ENCODE measurements at places on chromosomes 3 and 15.

DNA sequence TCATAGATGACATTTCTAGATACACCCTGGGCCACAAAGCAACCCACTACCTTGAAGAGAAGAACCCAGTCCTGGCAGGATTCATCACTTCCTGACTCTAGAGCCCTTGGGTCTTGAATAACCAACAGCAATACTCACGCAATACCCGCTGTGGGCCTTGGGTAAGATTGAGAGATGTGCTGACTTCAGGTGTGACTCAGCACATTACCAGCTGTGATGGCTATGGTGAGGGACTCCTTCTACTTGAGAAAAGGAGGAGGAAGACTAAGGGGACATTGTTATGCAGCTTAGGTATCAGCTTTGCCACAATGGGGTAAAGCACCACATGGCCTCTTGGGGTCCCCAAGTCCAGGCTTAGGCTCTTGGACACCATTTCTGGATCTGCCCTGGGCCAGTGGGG lies 14.9 kb downstream of the C3orf33 start:
- DNase-seq: no peak

DNA sequence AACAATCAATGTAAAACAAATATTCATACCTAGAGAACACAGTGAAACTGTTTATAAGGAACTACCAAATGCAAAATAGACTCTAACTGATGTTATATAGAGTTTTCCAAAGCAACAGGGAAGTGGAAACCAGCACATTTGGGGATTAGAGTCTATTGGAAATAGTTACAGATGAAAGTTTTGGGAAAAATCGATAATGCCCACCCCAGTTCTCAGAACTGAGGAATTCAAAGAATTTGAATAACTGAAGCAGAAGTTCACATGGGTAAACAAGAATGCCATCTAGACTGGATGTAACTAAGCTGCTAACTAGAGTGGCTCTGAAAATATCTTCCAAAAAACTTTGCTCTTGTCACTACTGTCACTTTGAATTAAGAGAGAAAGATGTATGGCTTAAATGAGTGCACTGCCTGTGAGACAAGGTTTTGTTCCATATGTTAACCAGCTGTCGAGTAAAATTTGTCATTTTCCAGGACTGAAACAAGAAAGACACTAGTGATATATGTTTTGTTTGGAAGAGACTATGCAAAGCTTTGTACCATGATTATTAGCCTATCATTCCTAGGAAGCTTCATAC lies 9.2 kb upstream of the DENND4A start:
- DNase-seq: no peak

DNA sequence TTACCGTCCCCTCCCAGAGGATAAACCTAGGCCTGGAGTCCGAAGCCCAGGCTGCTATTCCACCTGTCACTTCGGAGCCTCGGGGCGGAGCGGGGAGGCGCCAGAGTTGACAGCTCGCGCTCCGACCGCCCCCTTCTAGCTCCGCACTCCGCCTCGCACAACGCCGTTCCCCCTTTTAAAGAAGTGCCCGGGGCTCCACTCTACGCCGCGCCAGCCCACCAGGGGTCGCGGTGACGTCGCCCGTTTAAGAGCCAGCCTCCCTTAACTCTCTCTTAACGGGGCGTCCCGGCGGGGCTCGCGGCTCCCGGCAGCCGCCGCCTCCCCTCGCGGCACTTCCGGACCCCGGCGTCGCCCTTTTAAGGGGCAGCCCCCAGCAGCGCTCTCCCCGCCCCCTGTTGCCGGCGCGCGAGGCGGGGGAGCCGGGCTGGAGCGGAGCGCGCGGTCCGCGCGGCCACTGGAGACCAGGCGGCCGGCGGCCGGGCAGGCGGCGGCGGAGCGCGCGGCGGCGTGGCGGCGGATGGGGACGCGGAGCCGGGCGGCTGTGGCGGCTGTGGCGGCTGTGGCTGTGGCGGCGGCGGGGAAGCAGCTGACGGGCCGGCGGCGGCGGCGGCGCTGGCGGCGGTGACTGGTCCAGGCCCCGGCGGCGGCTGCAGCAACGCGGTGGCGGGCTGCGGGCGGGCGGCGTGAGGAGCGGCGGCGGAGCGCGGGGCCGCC lies at the start of gene INAFM2:
Gene INAFM2, plus strand, starts transcription at position 454 of the 714 bp plus-strand sequence. CDS start 364 bp downstream, outside the sequence.
- peak; percentile 84 for DNase-seq

- no peak for DNase-seq
Observed at GRCh38 chr15:45612790-45613415, 21.9 kb upstream of the SQOR start.

GRCh38 chr3:127363171-127363570 lies 75.3 kb upstream of the PRR20G start:
- DNase-seq: no peak

DNA sequence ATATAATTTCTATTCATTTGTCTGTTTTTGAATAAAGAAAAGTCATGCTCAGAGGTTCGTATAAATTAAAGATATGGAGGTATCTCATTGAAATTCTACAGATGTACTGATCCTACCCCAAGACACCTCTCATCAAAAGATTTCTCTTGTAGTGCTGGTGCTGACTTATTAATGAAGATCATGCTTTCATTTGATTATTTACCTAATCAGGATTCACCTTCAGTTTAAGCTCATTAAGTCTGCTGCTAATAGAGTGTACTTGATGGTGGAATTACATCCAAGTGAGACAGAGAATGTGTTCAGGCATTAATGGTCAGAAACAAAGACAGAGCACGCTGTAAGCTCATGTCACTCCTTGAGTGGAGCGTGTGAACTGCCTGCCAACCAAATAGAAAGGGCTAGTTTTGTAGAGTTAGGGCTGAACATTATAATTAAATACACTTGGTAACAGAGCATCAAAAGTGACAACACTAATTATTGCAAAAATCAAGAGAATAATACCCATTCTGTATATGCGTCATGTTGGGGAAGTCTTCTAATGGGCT lies 45.5 kb downstream of the KBTBD12 start:
- DNase-seq: no peak

DNA sequence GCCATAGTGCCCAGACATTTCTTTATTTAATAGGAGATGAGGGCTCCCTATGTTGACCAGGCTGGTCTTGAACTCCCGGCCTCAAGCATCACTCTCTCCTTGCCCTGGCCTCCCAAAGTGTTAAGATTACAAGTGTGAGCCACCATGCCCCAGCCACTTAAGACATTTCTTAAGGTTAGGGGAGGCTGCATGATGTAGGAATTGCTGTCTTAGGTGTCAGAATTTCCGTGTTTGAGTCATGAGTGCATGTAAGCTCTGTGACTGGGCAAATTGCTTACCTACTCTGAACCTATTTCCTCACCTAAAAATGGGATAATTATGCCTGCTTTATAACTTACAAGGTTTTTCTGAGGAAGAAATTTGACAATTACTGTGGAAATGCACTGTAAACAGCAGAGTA lies 34.2 kb upstream of the SIAH2 start:
- DNase-seq: no peak

GRCh38 chr3:190912736-190913135 lies 50.2 kb upstream of the GMNC start:
- DNase-seq: no peak

DNA sequence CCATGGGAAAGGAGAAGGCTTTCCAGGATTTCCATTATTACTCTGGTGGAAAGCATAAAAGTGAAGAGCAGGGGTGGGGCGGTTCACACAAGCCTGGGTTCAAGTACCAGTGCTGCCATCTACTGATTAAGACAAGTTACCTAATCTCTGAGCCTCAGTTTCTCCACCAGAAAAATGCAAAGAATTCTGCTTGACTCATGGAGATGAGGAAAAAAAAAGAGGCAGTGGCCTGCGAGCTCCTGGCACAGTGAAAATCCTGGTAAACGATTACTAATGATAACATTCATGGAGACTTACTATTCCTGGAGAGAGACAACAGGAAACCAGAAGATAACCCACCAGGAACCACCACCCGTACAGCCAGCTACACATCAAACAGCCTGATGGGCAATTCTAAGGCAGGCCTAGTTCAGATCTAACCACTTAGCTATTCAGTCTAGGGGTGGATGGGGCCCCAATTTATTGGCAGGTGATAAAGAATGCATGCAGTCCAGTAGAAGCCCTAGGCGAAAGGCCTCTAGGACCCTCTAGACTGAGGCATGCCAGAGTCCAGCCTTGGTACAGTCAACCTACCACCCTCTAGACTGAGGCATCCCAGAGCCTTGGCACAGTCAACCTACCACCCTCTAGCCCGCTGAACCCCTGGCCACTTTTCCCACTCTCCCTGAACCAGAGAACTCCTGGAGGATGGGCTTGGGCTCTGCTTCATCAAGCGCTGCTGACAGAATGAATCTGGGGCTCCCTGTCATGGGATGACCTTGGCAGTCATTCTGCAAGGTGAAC lies 2.5 kb downstream of the AMOTL2 start:
- no peak for DNase-seq

GRCh38 chr3:128187495-128187894 lies 34.2 kb downstream of the EEFSEC start:
- DNase-seq: no peak

DNA sequence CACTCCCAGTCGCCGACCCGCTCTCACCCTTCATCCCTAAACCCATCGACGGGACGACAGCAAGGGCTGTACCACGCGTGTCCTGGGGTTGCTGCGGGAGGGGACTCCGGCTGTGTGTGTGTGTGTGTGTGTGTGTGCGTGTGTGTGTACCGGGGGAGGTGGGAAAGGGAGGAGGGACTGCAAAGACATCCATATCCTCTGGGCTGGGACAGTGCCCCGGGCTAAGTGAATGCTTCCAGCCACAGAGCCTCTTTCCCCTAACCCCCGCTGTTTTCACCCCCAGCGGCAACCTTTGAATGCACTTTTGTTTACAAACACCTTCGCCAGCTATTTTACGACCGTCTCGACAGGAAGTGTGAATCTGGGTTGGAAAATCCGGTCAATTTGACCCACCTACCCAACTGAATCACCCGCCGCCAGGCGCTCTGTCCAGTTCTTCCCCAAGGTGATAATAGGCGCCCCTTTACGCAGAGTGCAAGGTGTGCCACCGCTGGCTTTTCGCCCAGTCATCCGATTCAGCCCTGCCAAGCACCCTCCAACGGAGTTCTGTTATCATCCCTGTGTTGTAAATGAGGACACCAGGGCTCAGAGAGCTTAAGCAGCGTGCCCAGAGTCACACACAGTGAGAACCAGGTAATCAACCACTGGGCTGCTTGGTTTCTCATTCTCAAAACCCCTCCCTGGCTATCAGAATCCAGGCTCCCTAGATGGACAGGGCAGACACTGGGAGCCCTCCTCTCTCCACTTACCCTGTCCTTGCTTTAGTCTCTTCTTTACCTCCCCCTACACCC lies 739 bp upstream of the AMOTL2 start:
- no peak for DNase-seq

DNA sequence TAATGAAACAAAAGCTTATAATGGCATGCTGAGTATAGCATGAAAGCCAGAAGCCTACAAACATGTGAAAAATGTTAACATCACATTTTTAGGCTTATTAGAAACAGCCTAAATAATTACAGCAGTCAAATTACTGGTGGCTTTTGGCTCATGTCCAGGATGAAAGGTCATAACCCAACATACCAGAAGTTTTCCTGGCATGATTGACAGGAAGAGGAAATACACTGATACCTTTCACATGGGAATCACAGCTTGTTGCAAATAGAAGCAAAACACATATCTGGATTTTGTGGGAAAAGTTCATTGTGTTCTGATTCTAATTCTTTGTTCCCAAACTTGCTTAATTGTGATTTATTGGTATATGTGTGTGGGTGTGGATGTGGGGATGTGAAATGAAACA lies 393.5 kb upstream of the ARRDC4 start:
- DNase-seq: no peak

GRCh38 chr3:177464392-177465256 lies 267.3 kb upstream of the TBL1XR1 start:
- DNase-seq: no peak

- peak; percentile 43 for DNase-seq
Observed at GRCh38 chr3:149879872-149880271, 66.9 kb downstream of the RNF13 start.

- DNase-seq: no peak
Observed at GRCh38 chr3:64546856-64547255, 140.9 kb downstream of the ADAMTS9 start.

GRCh38 chr15:29456255-29456654 lies 186.6 kb upstream of the NSMCE3 start:
- no peak for DNase-seq

DNA sequence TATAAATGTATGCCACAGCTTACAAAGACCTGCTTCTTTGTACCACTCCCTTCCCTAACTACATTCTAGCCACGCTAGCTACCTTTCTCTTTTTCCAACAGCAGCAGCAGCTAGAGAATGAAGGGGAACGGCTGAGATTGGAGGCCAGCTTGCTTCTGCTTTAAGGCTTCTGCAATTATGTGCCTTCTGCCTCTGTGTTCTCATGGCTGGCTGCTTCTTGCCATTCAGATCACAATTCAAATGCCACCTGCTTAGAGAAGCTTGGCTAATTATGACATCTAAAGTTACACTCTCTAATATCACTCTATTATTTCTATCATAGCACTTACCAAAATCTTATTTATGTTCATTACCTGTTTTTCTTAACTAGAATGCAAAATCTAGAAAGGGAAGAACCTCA lies 95.2 kb downstream of the RYK start:
- DNase-seq: no peak

DNA sequence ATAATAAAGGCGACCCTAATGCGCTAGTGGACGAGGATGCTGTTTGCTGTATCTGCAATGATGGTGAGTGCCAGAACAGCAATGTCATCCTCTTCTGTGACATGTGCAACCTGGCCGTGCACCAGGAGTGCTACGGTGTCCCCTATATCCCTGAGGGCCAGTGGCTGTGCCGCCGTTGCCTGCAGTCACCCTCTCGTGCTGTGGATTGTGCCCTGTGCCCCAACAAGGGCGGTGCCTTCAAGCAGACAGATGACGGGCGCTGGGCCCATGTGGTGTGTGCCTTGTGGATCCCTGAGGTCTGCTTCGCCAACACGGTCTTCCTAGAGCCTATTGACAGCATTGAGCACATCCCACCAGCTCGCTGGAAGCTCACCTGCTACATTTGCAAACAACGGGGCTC lies 7.6 kb downstream of the BRPF1 start:
- no peak for DNase-seq

DNA sequence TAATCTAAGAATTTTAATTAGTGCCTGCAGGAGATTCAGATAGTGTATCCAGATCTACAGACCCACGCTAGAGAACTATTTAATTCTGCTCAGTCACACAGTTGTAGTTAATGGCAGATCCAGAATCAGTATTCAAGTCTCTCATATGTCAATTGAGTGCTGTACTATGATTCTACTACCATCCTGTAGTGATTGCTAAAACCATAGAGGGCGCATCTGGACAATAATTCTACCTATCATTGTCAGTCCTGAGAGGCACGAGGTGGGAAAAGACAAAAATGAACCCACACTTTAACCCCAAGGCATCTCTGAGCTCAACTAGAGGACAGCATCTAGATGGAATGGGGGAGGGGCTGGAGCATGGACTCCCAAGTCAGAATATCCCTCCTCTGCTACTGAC lies 22.7 kb downstream of the DHX36 start:
- no peak for DNase-seq
